PC-3 (cell line): ENCODE measurements at places on chromosomes 1 and 21. TPM values are rescaled to one million over a fixed set of nuclear protein-coding genes. Genes with fewer than 3 reads are reported as not detected.

Gene CTSS
- 0.46 TPM in 1 of 2 replicates, not detected in the other for total RNA-seq

DNA sequence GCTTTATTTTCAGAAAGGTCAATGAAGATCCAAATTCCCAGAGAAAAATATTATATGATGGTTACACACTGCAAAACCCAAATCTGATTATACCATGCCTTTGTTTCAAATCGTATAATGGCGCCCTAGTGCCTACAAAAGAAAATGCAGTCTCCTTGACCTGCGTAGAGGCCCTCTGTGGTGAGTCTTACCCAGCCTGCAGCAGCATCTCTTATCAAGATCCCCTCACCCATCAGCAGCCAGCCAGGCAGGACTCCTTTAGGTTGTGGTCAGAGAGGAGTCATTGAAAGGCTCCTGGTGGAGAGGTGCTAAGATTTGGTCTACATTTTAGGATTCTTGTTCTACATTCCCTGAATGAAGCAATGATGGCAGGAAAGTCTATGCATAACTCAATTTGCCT lies 23.7 kb upstream of the DAB1 start:
- DNase-seq = no peak

DNA sequence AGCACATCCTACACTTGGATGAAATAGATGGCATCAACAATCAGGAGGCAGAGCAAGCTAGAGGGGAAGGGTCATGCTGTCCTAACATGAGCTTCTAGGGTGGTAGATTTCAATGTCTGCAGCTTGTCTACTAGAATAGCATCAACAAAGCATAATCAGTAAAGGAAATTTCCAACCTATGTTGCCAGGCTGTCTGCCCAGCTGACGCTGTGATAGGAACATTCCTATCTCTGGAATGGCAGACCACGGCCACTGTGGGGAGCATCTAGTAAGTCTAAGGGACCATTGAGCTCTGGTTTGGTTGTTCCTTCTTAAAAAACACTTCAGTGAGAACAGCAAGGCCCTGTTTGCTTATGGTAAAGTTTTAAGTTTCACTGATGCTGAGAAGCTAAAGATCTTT lies 206.8 kb downstream of the PAPPA2 start:
- no peak for DNase-seq

Gene OR6N1
- not detected in 2 replicates for total RNA-seq

Gene KIAA0040
- total RNA-seq = 17.8 and 19.4 TPM in 2 replicates

- DNase-seq = peak; percentile 50
Measured at GRCh38 chr1:223031733-223032601, 111.1 kb downstream of the TLR5 start.

GRCh38 chr1:180544050-180544449 lies 14.7 kb upstream of the OVAAL start:
- no peak for DNase-seq

DNA sequence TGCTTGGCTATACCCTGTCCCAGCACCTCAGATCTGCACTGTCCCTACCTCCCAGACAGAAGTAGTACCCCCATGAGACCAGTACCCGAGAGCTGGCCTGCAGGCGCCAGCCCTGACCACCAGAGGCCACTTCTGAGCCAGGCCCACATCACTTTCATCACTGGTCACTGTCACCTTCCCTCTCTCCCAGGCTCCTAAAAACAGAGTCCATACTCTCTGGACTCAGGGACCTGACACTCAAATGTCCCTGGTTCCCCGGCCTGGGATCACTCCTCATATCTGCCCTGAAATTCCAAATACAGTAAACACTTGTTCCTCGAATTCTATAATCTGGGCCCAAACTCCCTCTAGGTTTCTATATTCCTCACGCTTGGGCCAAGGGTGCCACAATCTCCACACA lies 18.7 kb downstream of the TMEM53 start:
- peak; percentile 50 for DNase-seq

Gene ZBTB18
- total RNA-seq = 16.8 and 18.4 TPM in 2 replicates

- DNase-seq = peak; percentile 59
Measured at GRCh38 chr1:242651817-242652216, 127.3 kb upstream of the PLD5 start.

GRCh38 chr21:43734928-43735229 lies 15.9 kb downstream of the PDXK start:
- no peak for DNase-seq

Gene SV2A
- total RNA-seq = not detected in 2 replicates

Gene DCDC2B
- not detected in 2 replicates for total RNA-seq

Gene NT5C1A
- total RNA-seq = not detected in 2 replicates

- DNase-seq = no peak
Measured at GRCh38 chr1:14964711-14965055, 188.9 kb upstream of the TMEM51 start.

- no peak for DNase-seq
Measured at GRCh38 chr1:165207853-165208515, 148.5 kb downstream of the LMX1A start.

Gene RPE65
- not detected in 2 replicates for total RNA-seq

DNA sequence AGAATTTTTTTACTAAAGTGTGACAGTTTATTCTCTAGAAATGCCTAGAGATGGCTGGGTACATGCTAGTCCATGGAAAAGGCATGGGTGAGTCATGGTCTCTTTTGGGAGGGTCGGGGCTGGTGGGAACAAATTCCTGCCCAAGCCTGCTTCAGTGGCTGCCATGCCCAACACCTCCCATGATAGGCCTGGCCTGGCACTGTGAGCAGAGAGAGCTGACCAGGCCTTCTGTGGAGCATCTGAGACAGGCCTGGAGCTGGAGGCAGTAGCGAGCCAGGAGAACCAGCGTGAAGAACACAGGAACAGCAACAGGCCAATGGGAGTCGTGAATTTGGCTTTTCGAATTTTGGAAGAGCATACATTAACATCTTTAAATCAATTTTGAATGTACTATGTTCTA lies 209.2 kb downstream of the SDCCAG8 start:
- DNase-seq = no peak
